ENCODE measurements at places on chromosomes 1 and 21. TPM values are rescaled to one million over a fixed set of nuclear protein-coding genes. Genes with fewer than 3 reads are reported as not detected.

GRCh38 chr1:171455967-171456366 lies 29.4 kb upstream of the PRRC2C start:
- no peak for DNase-seq

DNA sequence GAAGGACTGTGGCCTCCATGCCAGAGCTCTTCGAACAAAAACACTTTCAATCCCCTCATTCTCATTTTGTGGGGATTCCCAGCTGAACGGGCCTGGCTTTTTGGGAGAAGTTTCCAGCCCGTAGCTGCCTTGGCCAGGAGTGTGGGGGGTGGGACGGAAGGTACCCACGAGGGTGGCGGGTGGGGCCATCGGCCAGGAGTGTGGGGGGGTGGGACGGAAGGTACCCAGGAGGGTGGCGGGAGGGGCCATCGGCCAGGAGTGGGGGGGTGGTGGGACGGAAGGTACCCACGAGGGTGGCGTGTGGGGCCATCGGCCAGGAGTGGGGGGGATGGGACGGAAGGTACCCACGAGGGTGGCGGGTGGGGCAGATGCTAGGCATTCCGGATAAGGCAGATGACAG lies 71.7 kb upstream of the ZBTB18 start:
- DNase-seq, result no peak

DNA sequence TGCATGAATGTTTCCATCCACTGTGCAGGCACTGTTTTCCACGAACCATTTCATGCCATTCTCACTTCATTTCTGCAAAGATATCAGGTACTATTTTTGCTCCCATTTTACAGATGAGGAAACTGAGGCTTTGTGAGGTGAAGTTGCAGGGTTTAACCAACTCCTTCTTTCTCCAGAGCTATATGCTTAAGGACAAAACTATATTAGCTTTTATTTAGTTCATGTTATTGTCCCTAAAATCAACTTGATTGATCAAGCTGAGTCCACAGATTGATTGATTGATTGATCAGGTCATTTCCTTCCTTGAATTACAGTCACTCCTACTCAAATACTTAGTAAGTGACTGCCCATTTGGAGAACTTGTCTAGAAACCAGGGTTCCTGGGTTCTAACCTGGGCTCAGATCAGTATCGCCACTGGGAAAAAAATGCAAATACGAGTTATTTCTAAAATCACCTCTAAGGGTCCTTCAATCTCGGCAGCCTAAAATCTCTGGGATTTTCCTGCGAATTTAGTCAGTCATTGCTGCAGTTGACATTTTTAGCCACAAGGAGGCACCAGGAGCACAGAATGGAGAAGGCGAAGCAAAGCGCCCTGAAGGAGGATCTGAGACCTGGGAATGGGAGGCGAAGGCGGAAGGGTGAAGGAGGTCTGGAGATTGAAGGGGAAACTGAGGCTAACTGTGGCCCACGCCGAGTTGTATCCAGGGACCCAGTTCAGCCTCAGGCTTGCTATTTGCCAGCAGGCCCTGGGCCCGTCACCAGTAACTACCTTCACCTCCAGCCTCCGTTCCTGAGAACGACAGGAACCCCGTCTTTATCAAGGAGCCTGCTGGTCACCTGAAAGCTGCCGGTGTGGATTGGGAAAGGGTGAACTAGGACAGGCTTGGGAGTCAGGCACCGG lies 14.3 kb upstream of the MUL1 start:
- peak; percentile 81 for DNase-seq

DNA sequence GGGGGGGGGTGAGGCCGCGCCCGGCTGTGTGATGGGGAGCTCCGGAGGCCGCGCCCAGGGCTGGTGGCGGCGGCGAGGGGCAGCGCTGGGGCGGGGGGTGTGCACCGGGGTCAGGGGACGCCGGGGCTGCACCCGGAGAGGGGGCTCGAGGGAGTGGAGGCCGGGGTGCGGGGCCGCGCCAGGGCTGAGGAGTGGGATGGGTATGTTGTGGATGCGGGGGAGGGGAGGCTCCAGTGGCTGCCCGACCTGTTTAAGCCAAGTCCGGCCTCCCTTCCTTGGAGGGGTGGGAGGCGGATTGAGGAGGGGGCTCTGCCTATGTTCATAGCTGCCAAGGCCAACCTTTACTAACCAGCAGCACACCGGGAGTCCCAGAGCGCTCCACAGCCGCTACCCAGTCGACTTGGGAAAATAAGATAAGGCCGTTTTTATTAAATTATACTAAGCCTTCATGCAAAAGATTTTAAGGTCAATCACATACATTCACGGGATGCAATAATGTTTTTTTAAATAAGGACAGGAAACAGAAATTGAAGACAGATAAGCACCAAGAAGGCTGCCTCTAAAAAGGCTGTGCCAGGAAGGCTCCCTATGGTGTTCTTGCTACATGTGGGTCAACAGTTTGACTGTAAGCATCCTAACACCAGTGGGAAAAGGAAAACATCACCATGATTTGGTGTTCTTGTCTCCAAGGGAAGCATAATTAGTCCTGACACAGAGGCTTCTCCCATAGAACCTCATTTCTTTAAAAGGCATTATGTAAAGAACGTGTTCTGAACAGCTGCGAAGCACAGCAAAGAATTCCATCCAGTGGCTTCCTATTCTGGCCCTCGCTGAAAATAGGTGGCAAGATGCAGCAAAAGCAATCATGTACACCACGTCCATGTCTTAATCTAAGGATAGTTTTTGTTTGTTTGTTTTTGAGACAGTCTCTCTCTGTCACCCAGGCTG lies 626 bp upstream of the HLCS start:
- peak; percentile 23 for DNase-seq

DNA sequence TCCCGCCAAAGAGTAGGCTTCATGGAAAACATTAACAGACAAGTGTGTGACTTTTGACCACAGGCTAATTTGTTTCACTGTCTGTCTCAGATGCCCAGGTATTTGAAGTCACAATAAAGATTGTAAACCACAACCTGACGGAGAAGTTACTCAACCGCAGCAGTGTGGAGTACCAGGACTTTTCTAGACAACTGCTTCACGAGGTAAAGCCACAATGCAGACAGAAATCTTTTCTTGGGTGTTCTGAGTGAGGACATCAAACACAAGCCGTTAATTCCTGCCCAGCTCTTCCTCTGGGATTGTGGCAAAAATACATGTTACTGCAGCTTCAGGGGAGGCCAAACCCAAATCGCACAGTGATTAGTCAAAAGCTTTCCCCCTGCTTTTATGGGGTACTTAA lies 31.0 kb downstream of the UMODL1 start:
- DNase-seq, result no peak

GRCh38 chr1:161073474-161074121 lies 3.9 kb upstream of the ARHGAP30 start:
- no peak for DNase-seq

DNA sequence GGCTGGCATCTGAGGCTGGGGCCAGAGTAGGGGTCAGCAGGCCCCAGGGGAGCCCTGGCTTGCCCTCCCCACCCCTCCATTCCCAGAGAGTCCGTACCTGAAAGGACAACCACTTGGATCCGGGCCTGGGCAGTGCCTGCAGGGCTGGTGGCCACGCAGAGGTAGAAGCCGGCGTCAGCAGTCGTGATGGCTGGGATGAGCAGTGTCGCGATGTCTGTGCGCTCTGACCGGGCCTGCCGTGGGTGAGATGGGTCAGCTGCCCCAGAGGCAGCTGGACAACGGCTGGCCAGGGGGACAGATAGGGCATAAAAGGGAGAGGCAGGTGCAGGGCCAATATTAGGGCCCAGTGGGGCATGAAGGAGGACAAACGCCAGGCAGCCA lies 42.7 kb downstream of the LDLRAD2 start:
- DNase-seq, result no peak

GRCh38 chr1:11525516-11525915 lies 46.6 kb downstream of the DISP3 start:
- no peak for DNase-seq

GRCh38 chr1:158208586-158209116 lies 28.0 kb downstream of the CD1D start:
- DNase-seq, result no peak

GRCh38 chr1:64687725-64688327 lies 57.0 kb upstream of the RAVER2 start:
- DNase-seq, result peak; percentile 57

DNA sequence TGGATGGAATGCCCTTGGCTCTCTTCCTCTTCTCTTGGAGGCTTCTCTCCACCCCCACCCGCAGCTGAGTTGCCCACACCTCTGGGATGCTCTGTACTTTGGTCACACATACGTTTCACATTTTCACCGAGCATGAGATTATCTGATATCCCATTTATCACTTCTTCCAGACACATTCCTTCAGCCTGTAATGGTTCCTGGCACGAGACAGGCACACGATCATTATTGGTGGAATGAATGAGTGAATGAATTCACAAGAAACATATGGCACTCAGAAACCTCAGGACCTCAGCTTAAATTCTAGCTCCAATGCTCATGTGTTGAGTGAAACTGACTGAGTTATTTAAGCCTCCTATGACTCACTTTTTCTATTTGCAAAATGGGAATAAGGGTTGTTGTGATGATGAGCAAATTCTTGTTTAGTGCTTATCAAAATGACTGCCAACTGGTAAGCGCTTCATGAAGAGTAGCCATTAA lies 242.7 kb upstream of the JUN start:
- peak; percentile 66 for DNase-seq

DNA sequence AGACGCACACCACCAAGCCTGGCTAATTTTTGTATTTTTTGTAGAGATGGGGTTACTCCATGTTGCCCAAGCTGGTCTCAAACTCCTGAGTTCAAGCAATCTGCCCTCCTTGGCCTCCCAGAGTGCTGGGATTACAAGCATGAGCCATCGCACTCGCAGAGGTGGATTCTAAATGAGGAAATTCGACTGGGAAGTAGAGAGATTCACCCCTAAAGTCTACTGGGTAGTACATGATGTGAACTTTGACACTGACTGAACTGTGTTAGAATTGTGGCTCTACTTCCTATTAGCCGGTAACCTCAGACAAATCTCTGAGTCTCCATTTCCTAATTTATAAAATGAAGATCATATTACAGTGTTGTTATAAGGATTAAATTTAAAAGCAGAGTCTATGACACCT lies 276.0 kb upstream of the NR5A2 start:
- no peak for DNase-seq

GRCh38 chr1:41545996-41546832 lies 61.7 kb upstream of the EDN2 start:
- DNase-seq, result no peak

GRCh38 chr1:66386712-66387111 lies 147.2 kb upstream of the SGIP1 start:
- no peak for DNase-seq

DNA sequence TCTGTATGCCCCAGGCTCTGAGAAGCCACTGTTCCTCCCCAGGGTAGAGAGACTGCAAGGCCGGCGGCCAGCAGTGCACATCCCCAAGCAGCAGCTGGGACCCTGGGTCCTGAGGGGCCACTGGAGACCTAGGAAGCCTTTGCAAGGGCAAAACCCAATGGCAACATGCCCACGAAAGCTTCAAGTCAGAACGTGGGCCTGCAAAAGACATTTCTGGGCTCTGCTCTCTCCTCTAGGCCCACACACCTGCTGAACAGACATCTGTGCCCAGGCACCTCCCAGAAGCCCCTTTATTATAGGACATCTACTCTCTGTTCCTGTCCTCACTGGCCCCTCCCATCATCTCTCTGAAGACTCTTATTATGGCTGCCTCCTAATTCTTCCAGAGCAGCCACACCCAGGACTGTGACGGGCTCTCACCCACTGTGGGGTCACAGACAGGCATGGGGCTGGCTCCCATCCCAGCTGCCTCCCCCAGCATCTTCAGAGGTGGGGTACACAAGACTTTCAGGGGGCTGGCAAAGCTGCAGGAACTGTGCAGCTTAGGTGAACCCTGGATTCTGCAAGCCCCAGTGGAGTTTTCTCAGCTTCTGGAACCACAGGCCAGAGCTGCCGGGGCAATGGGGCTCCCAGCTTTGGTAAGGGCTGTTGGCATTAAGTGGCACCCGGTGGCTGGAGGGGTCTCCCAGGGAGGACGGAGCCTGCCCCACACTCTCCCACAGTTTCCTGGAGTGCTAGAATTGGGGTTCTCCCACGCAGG lies 12.6 kb downstream of the TRIM11 start:
- DNase-seq, result no peak

- DNase-seq, result no peak
Observed at GRCh38 chr1:203263496-203263895, 34.0 kb upstream of the CHIT1 start.

DNA sequence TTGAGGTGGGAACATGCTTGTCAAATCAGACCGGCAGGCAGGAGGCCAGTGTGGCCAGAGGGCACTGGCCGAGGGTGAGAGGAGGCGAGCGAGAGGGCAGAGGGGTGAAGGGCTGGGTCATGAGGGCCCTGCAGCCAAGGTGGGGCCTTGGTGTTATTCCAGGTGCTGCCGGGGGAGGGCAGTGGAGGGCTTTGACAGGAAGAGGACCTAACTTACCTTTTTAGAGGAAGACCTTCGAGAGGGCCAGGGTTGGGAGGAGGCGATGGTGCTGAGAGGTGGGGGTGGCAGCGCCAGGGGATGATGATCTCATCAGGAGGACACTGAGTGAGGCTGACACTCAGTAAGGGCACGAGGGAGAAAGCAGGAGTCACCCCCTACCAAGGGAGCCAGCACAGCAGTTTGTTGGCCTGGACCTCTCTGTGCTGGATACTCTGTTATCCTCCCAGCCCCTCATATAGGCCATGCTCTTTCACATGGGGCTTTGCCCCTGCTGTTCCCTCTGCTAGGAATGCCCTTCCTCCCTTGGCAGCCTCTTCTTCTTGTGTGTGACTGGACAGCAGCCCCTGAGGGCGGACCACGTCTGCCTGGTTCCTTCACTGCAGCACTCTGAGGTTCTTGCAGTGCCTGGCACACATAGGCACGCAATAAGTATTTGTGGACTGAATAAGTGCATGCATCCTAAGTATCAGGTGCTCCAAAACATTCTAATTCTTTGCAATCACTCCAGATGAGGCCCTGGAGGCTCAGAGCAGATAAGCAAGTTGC lies 7.5 kb upstream of the TTC22 start:
- no peak for DNase-seq

DNA sequence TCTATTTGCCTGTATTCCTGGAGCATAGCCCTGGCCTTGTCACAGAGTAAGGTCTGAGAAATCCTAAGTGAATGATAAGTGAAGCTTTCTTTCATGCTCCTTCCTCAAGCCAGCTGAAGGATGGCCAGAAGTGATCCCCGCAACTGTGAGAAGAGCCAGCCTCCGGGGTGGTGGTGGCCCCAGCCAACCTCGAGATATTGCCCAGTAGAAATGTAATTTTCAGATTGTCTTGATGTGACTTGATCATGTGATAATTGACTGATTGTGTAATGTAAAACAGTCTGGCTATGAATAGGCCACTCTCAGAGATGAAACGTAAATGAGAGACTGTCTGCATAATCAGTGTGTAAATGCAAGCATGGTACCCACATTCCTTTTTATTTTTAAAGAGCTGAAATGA lies 242.4 kb upstream of the CAMK1G start:
- DNase-seq, result no peak

Gene GBP7
- not detected for total RNA-seq

Gene TDRD5
- not detected for total RNA-seq

Gene GIPC2
- 0.43 TPM for total RNA-seq

Gene CBR3
- 12.1 TPM for total RNA-seq

Gene CD160
- under 0.01 TPM for total RNA-seq

Gene VWA5B1
- total RNA-seq, result not detected

Gene HLCS
- total RNA-seq, result 44.0 TPM

Gene PROK1
- not detected for total RNA-seq

Gene SYCP1
- total RNA-seq, result not detected
